K562 (cell line): ENCODE measurements at places on chromosomes 5 and 9. TPM values are rescaled to one million over a fixed set of nuclear protein-coding genes. Genes with fewer than 3 reads are reported as not detected.

- no peak for DNase-seq
These were observed 63.7 kb downstream of the MCTP1 start for GRCh38 chr5:95221234-95221633.

- DNase-seq, result no peak
These were observed 172.0 kb downstream of the GDNF start for GRCh38 chr5:37667846-37668245.

GRCh38 chr9:116156621-116157314, 3.2 kb downstream of the PAPPA start:
- DNase-seq, result no peak

- DNase-seq, result no peak
These were observed 895.1 kb downstream of the CDH9 start for GRCh38 chr5:26143259-26143658.

PCDHGC5 gene
- total RNA-seq, result not detected in 2 replicates
